ENCODE measurements at places on chromosomes 2 and 18. TPM values are rescaled to one million over a fixed set of nuclear protein-coding genes. Genes with fewer than 3 reads are reported as not detected.
A peak's percentile ranks its signal among the peaks of the same experiment; 100 is the strongest.

GRCh38 chr2:3633089-3633981 is 24.7 kb upstream of the ALLC start:
- no peak for ATAC-seq

DNA sequence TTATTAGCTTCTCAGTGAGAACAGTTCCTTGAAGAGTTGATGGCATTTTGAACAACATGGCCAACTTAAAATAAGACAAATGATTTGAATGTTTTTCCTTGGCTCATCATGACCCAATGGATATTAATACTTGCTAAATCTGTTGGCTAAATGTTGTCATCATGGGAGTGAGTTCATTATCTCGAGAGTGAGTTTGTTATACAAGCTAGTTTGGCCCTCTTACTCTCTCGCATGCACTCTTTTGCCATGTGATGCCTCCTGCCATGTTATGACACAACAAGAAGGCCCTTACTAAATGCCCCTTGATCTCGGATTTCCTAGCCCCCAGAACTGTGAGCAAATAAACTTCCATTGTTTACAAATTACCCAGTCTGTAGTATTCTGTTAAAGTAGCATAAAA is 22.9 kb upstream of the SANBR start:
- peak; percentile 50 for ATAC-seq

DNA sequence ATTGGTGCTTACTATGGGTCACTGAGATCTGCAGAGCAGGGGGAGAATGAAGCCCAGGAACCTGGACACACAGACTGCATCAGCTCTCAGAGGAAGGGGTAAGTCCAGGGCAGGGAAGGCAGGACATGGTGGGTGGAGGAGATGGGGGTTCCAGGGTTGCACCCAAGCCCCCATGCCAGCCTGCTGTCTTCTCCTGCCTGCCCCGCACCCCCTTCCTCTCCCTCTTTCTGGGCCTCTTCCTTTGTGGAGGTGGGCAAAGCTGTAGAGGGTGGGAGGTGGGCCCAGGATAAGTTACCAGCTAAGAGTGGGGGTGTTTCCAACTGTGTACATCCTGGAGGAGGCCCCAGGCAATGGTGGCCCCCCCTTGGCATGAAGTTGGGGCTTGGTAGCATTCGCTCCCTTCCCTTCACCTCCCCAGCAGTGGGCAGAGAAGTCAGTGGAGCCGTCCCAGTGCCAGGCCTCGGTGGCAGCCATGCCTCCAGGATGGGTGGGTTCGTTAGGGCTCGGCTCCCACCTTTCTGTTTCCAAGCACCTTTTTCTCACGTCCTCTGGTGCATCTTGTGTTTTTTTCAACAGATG is 132.2 kb downstream of the CLIP4 start:
- ATAC-seq = no peak

The PTPRM gene
- 81.5 TPM for total RNA-seq

The FSHR gene
- not detected for total RNA-seq
